ENCODE measurements at places on chromosomes 3 and 15. TPM values are rescaled to one million over a fixed set of nuclear protein-coding genes. Genes with fewer than 3 reads are reported as not detected.

Gene TTLL13
- 0.33 TPM for polyA plus RNA-seq

Gene SERPINI2
- polyA plus RNA-seq, result not detected

Gene STRIT1
- not detected for polyA plus RNA-seq

Gene FBN1
- 0.30 TPM for polyA plus RNA-seq

Gene ROBO2
- not detected for polyA plus RNA-seq

Gene OSBPL10
- 88.5 TPM for polyA plus RNA-seq

Gene TM6SF1
- polyA plus RNA-seq, result 1.1 TPM

Gene CACNA1D
- polyA plus RNA-seq, result not detected

Gene LEKR1
- polyA plus RNA-seq, result 0.94 TPM

Gene ACAA1
- 176 TPM for polyA plus RNA-seq

Gene TGM5
- not detected for polyA plus RNA-seq

Gene SERPINI1
- 8.4 TPM for polyA plus RNA-seq

Gene ACTC1
- polyA plus RNA-seq, result not detected

Gene ISG20
- 232 TPM for polyA plus RNA-seq

Gene PIF1
- polyA plus RNA-seq, result 6.2 TPM

Gene CHRNA3
- not detected for polyA plus RNA-seq

Gene SNX33
- polyA plus RNA-seq, result 0.22 TPM

Gene SLC22A13
- polyA plus RNA-seq, result not detected

Gene TMEM45A
- polyA plus RNA-seq, result 0.04 TPM

Gene SYNM
- 0.04 TPM for polyA plus RNA-seq

Gene MED12L
- polyA plus RNA-seq, result 0.07 TPM

Gene NSUN3
- polyA plus RNA-seq, result 6.5 TPM

Gene CKMT1B
- not detected for polyA plus RNA-seq

Gene ADCY5
- not detected for polyA plus RNA-seq

Gene RPP25
- 0.92 TPM for polyA plus RNA-seq

Gene LMAN1L
- polyA plus RNA-seq, result 1.1 TPM

Gene ROPN1
- not detected for polyA plus RNA-seq

Gene FAM107A
- polyA plus RNA-seq, result not detected

Gene OR5K2
- not detected for polyA plus RNA-seq

Gene WNT7A
- polyA plus RNA-seq, result 0.22 TPM

Gene CERS3
- 0.13 TPM for polyA plus RNA-seq

Gene P2RY14
- polyA plus RNA-seq, result 12.3 TPM

Gene AADACL2
- polyA plus RNA-seq, result not detected

Gene KIF9
- polyA plus RNA-seq, result 6.4 TPM

Gene FAM3D
- not detected for polyA plus RNA-seq

Gene KATNBL1
- 35.8 TPM for polyA plus RNA-seq

Gene BCHE
- not detected for polyA plus RNA-seq

Gene ACAN
- polyA plus RNA-seq, result not detected

Gene DAPK2
- polyA plus RNA-seq, result 8.3 TPM

Gene LEO1
- polyA plus RNA-seq, result 1.9 TPM

Gene SLC28A1
- not detected for polyA plus RNA-seq

Gene GPR87
- not detected for polyA plus RNA-seq

Gene SLC15A2
- 16.9 TPM for polyA plus RNA-seq

Gene P3H2
- not detected for polyA plus RNA-seq

Gene CHL1
- polyA plus RNA-seq, result 5.4 TPM

All from B cell (primary cell).